ENCODE measurements at places on chromosomes 1 and 21.

- no peak for DNase-seq
Measured at GRCh38 chr1:159968901-159969300, 14.9 kb upstream of the SLAMF9 start.

DNA sequence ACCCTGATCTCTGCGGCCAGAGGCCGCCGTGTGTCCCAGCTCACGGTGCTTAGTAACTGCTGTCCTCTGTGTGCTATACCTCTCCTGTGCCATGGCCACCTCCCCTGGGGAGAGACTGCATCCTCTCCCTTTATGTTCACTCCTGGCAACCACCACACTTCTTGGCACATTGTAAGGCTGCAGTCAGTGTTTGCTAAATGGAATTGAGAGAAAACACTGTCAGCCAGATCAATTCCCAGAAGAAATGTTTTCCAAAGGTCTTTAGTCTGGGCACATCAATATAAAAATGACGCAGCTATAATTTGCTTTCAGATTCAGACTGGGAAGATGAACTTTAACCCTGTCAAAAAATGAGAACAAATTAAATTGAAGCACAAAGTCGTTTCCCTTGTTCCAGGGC lies 96.8 kb downstream of the BEND5 start:
- DNase-seq: no peak

DNA sequence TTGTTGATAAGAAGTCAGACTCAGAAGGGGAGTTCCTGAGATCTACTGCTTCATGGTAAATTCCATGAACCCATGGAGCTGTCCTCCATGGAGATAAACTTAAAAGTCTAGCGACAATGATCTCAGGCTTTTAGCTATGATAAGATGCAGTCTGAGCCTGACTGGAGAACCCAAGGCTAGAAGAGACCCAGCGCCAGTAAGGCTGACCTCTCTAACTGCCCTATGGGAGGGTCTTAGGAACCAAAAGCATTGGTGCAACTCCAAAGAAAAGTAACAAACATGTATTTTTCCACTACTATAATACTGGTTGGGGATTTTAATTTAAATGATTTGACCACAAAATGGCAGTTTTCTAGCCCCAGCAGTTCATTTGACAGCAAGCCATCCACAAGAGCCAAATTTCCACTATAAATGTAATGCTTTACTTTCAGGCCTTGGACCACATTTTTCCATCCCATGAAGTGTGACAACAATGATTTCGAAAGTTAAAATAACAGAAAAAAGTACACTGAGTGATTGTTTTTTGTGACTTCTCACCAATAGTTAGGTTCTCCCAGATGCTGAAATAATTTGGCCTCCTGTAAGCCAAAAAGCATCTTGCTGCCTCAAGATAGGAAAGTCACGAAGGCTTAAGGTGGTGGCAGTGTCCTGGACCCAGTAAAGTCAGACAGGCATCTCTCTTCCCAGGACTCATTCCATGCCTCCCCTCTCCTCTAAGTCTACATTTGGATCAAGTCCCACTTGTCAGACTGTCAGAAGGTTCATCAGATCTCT lies 43.1 kb upstream of the EXOSC10 start:
- no peak for DNase-seq

DNA sequence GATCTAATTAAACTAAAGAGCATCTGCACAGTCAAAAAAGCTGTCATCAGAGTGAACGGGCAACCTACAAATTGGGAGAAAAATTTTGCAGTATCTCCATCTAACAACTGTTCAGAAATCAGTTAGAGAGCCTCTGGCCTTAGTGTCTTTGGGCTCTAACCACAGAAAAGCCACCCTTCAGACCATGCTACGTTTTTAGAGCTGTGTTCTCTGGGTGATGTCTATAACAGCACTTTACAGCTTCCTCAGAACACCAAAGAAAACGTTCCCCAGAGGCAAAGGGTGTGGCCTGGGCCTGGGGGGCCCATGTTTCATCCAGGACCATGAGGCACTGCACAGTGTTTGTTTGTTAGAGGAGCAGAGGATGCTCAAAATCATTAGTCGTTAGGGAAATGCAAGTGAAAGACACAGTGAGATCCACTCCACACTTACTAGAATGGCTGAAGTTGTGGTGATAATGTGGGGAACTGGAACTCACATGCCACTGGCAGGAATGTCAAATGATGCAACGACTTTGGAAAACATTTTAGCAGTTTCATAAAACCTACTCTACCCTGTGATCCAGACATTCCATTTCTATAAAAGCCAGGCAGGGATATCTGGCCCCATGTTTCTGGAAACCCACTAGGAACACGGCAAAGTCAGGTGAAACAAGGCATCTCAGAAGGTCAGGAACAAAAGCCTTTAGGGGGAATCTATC lies 250.4 kb upstream of the HOOK1 start:
- DNase-seq: no peak

- DNase-seq: no peak
Measured at GRCh38 chr1:25223471-25223870, 8.8 kb downstream of the SYF2 start.

DNA sequence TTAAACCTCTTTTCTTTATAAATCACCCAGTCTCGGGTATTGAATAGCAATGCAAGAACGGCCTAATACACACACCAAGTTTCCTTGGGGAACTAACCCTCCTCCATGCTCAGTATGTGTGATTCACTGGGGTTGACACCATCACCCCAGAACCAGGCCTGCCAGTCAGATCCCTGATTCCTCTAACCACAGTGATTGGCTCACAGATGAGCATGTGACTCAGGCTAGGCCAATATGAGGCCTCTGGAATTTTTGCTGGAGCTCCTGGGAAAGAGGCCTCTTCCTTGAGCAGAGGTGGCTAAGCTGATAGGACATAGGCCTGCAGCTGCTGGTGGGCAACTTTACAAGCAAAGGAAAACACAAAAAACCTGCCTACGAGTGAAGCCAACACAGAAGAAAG lies 74.7 kb upstream of the ZBTB40 start:
- no peak for DNase-seq

Data from GDM1 (cell line).